Naive thymus-derived CD8-positive, alpha-beta T cell (primary cell): ENCODE measurements at places on chromosomes 4 and X.

- no peak for DNase-seq
Observed at GRCh38 chr4:67048530-67048929, 496.8 kb downstream of the CENPC start.

- no peak for DNase-seq
Observed at GRCh38 chr4:76904646-76905190, 6.8 kb upstream of the SOWAHB start.

- peak; percentile 78 for DNase-seq
Observed at GRCh38 chr4:185587427-185588161, 52.3 kb upstream of the PDLIM3 start.

GRCh38 chr4:36208893-36209473, 35.3 kb downstream of the ARAP2 start:
- peak; percentile 14 for DNase-seq

DNA sequence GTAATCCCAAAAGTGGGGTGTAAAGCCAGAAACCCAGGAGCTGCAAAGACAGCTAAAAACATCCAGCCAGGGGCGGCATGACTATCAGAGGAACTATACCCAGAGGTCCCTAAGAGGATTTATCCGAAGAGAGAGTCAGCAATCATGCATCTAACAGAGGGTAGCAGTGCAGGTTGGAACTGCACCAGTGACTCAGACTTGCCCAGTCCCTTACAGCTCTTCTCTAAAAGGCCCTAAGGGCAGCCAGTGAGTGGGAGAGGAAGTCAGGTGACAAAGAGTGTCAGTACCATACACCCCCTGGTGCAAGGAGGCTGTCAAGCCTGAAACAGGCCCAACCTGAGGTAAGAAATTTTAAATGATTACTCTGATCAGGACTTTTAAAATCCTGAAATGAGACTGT, 88.1 kb downstream of the CAMK2D start:
- no peak for DNase-seq

- no peak for DNase-seq
Observed at GRCh38 chr4:66252291-66252690, 582.0 kb upstream of the EPHA5 start.

DNA sequence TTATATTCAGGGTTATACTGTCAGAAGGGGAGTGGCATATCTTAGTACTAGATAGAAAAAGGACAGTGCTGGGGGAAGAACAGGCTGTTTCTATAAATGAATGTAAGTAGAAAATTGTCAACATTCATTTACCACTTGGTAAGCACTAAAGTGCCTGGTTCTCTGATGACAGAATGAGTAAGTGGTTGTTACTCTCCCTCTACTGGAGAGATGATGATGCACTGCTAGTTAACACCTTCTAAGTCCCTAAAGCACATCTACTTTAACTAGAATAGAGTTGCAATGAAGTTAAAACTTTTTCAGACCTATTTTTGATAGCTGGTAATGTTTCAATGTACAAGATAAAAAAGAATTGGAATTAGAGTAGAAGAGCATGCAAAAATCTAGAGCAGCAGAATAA, 214.5 kb downstream of the KLHL4 start:
- DNase-seq, result no peak

- DNase-seq, result no peak
Observed at GRCh38 chr4:24778464-24779225, 16.7 kb upstream of the SOD3 start.

- DNase-seq, result no peak
Observed at GRCh38 chr4:98786866-98787265, 128.5 kb upstream of the TSPAN5 start.

DNA sequence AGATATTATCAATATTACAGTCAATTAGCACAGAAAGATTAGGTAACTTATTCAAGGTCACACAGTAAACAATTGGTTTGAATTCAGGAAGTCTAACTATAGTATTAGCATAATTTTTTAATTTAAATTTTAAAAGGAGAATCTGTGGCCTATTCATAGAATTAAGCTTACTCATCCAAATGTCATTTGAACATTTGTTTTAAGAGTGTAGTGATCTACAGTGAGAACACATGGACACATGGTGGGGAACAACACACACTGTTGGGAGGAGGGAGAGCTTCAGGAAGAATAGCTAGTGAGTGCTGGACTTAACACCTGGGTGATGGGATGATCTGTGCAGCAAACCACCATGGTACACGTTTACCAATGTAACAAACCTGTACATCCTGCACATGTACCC, 48.3 kb downstream of the MEPE start:
- no peak for DNase-seq

DNA sequence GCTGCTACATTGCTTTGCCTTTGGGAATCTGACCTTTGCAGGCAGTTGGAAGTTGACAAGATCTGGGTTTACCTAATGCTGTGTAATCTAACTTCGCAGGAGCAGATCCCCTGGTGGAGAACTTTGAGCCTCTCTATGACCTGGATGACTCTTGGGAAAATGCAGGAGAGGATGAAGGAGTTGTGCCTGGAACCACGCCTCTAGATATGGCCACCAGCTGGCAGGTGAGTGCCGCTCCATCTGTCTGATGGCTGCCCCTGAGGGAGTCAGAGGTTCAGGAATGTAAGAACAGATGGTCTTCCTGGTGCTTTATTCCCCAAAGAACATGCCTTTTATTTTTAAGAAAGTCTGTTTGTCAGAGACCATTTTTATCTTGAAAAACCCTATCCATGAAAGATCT, 109.3 kb downstream of the NFKB1 start:
- DNase-seq, result no peak

DNA sequence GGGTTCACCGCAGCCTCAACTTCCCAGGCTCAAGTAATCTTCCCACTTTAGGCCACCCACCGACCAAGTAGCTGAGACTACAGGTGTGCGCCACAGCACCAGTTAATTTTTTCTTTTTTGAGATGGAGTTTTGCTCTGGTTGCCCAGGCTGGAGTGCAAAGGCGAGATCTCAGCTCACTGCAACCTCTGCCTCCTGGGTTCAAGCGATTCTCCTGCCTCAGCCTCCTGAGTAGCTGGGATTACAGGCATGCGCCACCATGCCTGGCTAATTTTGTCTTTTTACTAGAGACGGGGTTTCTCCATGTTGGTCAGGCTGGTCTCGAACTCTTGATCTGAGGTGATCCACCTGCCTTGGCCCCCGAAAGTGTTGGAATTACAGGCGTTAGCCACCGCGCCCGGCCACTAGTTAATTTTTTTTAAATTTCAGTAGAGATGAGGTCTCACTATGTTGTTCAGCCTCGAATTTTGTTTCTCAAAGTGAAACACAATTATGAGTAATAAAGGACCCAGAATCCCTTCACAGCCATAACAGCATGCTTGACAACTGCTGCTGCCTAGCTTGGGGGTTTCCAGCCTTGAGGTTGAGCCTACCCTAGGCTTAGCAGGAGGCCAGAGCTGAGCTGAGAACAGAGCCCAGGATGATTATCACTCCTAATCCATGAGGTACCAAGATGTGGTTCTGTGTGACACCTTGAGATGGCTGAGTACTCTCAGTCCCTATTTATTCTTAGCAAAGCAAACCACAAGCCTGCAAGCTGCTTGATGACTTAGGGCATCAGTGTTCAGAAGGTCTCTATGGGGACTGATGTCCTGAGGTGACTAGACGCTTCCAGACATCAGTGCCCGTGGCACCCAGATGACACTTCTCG, 41.6 kb upstream of the NKRF start:
- DNase-seq, result no peak

GRCh38 chr4:82429728-82430192, 502 bp downstream of the HNRNPDL start:
- no peak for DNase-seq

GRCh38 chr4:151226004-151226932, 50.7 kb upstream of the PRSS48 start:
- no peak for DNase-seq

GRCh38 chr4:103095080-103095479, 4.6 kb downstream of the BDH2 start:
- DNase-seq, result no peak

DNA sequence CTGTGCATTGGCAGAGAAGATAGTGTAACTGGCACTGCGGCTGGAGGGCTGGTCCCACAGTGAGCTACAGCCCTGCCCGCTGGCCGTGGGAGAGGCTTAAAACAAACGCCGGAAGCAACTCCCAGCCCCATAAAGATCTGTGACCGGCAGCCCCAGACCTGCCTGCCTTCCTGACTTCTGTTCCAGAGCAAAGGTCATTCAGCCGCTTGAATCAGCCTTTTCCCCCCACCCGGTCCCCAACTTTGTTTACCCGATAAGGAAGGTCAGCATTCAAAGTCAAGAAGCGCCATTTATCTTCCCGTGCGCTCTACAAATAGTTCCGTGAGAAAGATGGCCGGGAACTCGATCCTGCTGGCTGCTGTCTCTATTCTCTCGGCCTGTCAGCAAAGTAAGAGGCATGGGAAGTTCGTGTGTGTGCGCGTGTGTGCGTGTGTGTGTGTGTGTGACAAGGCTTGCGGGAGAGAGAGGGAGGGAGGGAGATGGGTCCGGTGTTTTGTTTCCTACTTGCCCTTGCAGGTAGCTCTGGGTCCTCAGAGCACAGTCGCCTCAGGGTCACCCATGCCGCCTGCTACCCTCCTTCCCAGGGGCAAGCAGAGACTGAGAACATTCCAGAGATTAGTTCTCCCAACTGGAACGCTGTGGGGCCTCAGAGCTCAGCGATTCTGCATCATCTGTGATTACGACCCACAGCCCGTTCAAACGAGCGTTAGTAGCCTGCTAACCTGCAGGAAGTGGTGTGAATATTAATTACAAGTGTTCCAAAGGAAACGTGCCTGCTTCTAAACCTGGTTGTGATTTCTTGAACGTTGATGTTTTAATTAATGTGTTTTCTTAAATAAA, at the start of gene MGST2:
Gene MGST2, plus strand, starts transcription at position 130 of the 840 bp plus-strand sequence. Its CDS starts 201 bp downstream, at position 331.
- DNase-seq, result no peak
